ENCODE measurements at places on chromosomes 1 and 21.

GRCh38 chr1:111738436-111739193 lies 580 bp downstream of the INKA2 start:
- peak overlapping the region; percentile 41 for H3K27ac ChIP-seq
- peaks cover 26% of the 10 kb centered on the region for H3K4me1 ChIP-seq
- H3K4me3 ChIP-seq = peak overlapping the region; percentile 86
- DNase-seq = peak; percentile 33
- peaks cover 29% of the 10 kb centered on the region for H3K27me3 ChIP-seq

- H3K27ac ChIP-seq = no peak overlapping the region
- H3K36me3 ChIP-seq = no peaks in the 10 kb centered on the region
- H3K27me3 ChIP-seq = peaks cover 48% of the 10 kb centered on the region
- DNase-seq = no peak
Measured at GRCh38 chr1:119859647-119860046, 36.7 kb downstream of the ADAM30 start.

GRCh38 chr1:36796733-36797132 lies 237.6 kb downstream of the GRIK3 start:
- H3K36me3 ChIP-seq = no peaks in the 10 kb centered on the region
- no peak overlapping the region for H3K4me3 ChIP-seq
- DNase-seq = no peak
- H3K27me3 ChIP-seq = no peaks in the 10 kb centered on the region

DNA sequence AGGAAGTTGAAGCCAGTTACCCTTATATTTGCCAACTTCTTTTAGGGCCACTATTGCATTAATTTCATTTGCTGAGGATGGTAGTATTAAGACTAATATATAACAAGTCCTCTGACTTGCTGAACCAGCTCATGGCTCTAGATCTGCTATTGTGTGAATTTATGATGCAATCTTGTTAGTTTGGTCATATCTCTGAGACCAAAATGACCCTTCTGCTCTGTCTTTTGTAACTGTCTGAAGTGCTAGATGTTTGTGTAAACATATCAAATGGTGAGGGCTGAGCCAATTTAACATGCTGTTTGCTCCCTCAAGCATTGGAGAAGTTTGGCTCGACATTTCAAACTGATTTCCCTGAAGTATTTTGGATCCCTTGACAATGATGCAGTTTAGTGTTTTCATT lies 106.9 kb upstream of the PTGFR start:
- H3K27ac ChIP-seq = no peak overlapping the region
- no peaks in the 10 kb centered on the region for H3K4me1 ChIP-seq
- H3K36me3 ChIP-seq = no peaks in the 10 kb centered on the region

- no peaks in the 10 kb centered on the region for H3K27me3 ChIP-seq
- DNase-seq = no peak
- no peak overlapping the region for H3K4me3 ChIP-seq
Measured at GRCh38 chr1:174875306-174875705, 124.4 kb upstream of the CACYBP start.

DNA sequence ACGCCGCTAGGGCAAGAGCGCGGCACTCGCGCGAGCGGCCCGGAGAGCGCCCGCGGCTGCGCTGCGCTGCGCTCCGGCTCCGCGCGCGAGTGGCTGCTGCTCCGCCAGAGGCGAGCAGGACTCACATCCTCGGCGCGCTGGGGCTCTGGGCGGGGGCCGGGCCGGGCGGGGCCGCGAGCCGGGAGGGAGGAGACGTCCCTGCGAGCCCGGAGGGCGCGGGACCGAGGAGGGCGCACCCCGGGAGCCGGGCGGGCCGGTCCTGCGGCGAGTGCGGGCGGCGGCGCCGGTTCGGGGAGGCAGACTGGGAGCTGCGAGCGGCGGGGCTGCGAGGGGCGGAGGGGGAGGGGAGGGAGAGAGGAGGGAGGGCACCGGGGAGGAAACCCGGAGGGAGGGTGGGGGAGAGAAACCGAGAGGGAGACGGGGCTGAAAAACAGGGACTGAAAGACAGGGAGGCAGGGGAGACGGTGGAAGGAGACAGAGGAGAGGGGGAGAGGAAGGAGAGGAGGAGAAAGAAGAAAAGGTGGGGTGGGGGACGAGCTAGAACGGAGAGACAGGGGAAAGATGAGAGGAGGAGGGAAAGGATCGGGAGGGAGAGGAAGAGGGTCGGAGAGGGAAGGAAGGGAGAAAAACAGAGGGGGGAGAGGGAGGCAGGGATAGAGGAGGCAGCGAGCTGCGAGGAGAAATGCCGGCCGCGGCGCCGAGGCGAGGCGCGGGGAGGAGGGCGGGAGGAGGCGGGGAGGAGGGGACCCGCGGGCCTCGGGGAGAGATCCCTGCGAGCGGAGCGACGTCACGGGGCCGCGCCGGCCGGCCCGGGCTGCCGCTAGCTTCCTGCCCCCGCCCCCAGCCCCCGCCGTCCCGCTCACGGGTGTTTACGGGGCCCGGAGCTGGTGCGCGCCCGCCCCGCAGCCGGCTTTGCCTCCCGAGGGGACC lies at the start of gene CAMK2N1:
Gene CAMK2N1, minus strand, starts transcription at position 684 of the 930 bp plus-strand sequence. CDS start 831 bp downstream, outside the sequence.
- peak within 1 kb of the TSS; percentile 95 for H3K4me3 ChIP-seq
- H3K27me3 ChIP-seq = peaks cover 46% of the 10 kb centered on the region
- H3K36me3 ChIP-seq = peaks cover 17% of the 10 kb centered on the region
- H3K27ac ChIP-seq = peak within 1 kb of the TSS; percentile 91

GRCh38 chr21:37219761-37220432 lies 47.2 kb downstream of the VPS26C start:
- H3K27me3 ChIP-seq = no peaks in the 10 kb centered on the region
- peaks cover 17% of the 10 kb centered on the region for H3K36me3 ChIP-seq
- peaks cover 32% of the 10 kb centered on the region for H3K4me1 ChIP-seq

GRCh38 chr1:234960722-234961455 lies 167.7 kb downstream of the TOMM20 start:
- peaks cover 11% of the 10 kb centered on the region for H3K36me3 ChIP-seq
- DNase-seq = no peak
- H3K4me3 ChIP-seq = no peak overlapping the region
- peaks cover 53% of the 10 kb centered on the region for H3K4me1 ChIP-seq

GRCh38 chr1:214120951-214121350 lies 133.2 kb downstream of the PROX1 start:
- H3K36me3 ChIP-seq = no peaks in the 10 kb centered on the region
- H3K4me1 ChIP-seq = no peaks in the 10 kb centered on the region
- H3K27ac ChIP-seq = no peak overlapping the region
- no peak for DNase-seq
- no peak overlapping the region for H3K4me3 ChIP-seq
- peaks cover 39% of the 10 kb centered on the region for H3K27me3 ChIP-seq

DNA sequence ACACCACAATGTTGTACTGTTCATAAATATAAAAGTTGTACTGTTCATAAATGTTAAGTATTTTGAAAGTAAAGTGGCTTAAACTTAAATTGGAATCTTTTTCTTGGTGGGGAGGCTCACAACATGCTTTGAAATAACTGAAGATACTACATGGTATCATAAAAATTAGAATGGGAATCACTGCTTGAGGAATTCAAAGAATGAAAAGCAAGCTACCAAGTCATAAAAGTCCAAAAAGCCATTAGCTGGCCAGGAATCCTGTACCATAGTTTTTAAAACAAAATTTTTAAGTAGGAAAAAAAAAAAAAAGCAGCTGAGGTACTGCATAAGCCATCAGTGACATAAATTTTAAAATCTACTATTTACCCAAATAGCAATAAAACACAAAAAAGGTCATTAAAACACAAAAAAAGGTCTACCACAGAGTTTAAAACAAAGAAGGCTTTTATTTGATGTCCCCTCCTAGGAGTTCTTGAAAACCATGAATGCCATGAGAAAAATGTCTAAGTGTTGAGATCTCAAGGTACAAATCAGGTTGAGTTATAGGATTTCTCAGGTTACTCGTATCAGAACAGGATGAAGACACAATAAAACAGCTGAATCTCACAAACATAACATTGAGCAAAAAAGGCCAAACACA lies 8.6 kb downstream of the ZZZ3 start:
- no peak overlapping the region for H3K27ac ChIP-seq
- H3K36me3 ChIP-seq = peaks cover 16% of the 10 kb centered on the region
- no peak overlapping the region for H3K4me3 ChIP-seq
- DNase-seq = no peak
- H3K4me1 ChIP-seq = peaks cover 27% of the 10 kb centered on the region
- H3K27me3 ChIP-seq = no peaks in the 10 kb centered on the region

DNA sequence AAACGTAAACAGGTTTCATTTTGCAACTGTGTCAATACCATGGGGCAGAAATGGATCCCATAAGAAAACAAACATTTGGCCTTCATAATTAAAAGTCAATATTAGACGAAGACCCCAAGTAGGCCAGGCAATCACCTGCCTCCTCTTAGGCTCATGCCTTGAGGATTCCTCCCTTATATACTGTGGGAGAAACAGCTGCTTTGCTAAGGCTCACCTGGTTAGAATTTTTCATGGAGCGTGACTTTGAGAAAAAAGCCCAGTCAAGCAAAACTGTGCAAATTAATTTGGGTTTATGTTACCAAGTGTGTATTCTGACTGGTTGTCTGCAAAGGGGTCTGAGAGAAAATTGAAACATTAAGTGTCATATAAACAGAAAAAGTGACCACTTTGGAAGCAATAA lies 605.3 kb upstream of the USP24 start:
- H3K27ac ChIP-seq = no peak overlapping the region
- H3K36me3 ChIP-seq = no peaks in the 10 kb centered on the region
- H3K4me1 ChIP-seq = no peaks in the 10 kb centered on the region
- H3K4me3 ChIP-seq = no peak overlapping the region

DNA sequence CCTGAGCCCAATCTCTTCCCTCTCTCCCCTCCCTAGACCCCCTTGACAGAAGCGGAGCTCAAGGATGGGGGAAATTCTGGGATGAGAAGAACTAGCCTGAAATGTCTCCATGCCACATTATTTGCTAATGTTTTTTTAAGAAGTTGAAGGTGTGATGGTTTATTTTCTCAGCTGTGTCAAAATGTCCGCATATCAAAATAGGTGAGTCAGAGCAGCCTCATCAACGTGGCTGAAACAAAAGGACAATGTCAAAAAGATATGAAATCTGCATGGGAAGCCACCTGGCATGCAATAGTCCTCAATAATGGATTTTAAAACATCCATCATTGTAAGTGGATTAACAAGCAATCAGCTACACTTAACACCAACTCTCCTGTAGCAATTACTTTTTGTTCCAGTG lies 101.4 kb downstream of the BEND5 start:
- no peaks in the 10 kb centered on the region for H3K4me1 ChIP-seq
- H3K36me3 ChIP-seq = no peaks in the 10 kb centered on the region
- H3K27ac ChIP-seq = no peak overlapping the region
- DNase-seq = no peak
- H3K27me3 ChIP-seq = peaks cover 27% of the 10 kb centered on the region

Data from effector memory CD8-positive, alpha-beta T cell (primary cell).